ENCODE measurements at places on chromosomes 11 and 22.

DNA sequence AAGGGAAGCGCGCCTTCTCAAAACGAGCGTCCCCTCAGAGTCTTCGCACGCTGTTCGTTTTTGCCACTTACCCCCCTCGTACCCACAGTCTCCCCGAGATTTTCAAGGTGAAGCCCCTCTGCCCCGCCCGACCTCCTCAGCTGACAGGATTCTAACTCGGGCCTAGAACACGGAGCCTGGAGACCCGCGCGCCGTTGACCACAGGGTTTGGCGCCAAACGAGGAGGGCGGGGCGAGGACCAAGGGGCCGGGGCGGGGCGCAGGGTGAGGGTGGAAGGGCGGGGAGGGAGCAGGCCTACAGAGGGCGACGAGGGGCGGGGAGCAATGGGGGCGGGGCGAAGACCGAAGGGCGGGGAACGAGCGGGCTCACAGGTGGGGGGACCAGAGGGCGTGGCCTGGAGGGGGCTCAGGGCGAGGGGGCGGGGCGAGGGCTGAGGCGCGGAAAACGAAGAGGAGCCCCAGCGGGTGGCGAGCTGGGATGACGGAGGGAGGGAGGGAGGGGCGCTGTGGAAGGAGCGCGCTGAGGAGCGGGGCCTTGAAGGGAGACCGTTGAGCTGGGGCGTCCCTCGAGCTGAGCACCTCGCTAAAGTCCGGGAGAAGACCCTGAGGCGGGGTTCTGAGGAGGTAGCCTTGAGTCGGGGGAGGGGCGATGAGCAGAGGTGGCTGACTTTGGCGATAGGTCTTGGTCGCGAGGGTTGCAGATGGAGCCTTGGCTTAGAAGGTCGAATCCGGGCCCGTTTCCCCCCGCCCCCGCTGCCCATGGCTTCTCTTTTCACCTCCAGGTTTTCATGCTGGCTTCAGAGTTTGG, at the start of gene DMC1:
TSS of gene DMC1 (minus strand) at position 212 of the 807 bp plus-strand sequence. CDS start 1,927 bp downstream, outside the sequence.
- peak; percentile 77 for DNase-seq
- no peak within 1 kb of the TSS for H3K27ac ChIP-seq
- peaks cover 10% of the 10 kb centered on the region for H3K4me1 ChIP-seq
- H3K4me3 ChIP-seq = peak within 1 kb of the TSS; percentile 64
- no peaks in the 10 kb centered on the region for H3K36me3 ChIP-seq

- H3K4me1 ChIP-seq = no peaks in the 10 kb centered on the region
- H3K4me3 ChIP-seq = no peak overlapping the region
- H3K36me3 ChIP-seq = no peaks in the 10 kb centered on the region
- no peak overlapping the region for H3K27ac ChIP-seq
Measured at GRCh38 chr11:82996966-82997606, 74.6 kb downstream of the RAB30 start.

- H3K4me3 ChIP-seq = no peak overlapping the region
- peaks cover 20% of the 10 kb centered on the region for H3K4me1 ChIP-seq
- DNase-seq = no peak
Measured at GRCh38 chr22:45197606-45198462, 34.1 kb downstream of the NUP50 start.

DNA sequence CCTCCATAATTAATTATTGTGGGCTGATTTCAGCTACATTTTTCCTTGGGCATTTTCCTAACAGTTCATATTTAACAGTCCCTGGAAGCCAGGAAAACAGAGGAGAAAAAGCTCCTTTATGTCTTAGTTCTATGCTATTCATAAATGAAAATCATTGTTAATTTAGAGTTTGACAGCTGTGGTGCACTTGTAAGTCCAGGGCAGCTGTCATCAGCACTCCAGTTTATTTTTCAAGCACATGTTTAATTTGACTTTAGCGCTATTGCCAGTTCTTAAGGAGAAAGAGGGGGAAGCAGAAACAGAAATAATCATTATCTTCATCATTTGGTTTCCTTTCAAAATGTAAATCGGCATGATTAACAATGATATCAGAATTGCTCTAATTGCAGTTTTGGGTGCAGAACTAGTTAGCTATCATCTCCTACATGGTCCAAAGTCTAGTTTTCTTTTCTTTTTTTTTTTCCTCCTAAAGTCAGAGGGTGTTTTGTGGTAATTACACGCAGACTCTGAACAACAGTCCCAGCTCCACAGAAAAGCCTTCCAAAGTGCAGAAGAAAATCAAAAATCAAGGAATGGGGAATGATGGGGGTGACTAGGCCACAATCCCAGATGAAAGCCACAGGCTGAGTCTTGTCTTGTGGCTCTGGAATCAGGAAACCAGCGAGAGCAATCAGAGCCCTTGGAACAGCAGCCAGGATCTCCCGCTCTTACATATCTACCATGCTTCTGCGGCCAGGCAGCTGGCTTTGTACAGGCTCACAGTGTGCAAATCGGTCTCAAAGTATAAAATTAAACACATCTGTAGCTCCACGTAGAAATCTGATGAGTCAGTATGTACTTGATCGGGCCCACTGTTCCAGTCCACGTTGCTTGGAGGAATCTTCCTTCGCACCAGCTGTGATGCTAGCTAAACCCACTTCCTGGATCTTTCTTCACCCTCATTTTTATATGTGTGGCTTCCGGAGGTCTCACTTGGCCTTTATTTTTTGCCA, 91.9 kb downstream of the SPON1 start:
- H3K36me3 ChIP-seq = no peaks in the 10 kb centered on the region
- H3K27me3 ChIP-seq = no peaks in the 10 kb centered on the region
- H3K27ac ChIP-seq = no peak overlapping the region
- no peaks in the 10 kb centered on the region for H3K4me1 ChIP-seq
- H3K4me3 ChIP-seq = no peak overlapping the region
- DNase-seq = no peak

- H3K27me3 ChIP-seq = no peaks in the 10 kb centered on the region
- H3K27ac ChIP-seq = no peak within 1 kb of the TSS
- DNase-seq = peak; percentile 47
- 0 out of 2 replicates have a peak, but pooled peaks cover 18% of the 10 kb centered on the region for H3K36me3 ChIP-seq
Measured at GRCh38 chr11:60924110-60924905, at the start of gene TMEM132A. TSS of gene TMEM132A (plus strand) at chr11:60924460. CDS start at chr11:60924634, 174 bp downstream.

DNA sequence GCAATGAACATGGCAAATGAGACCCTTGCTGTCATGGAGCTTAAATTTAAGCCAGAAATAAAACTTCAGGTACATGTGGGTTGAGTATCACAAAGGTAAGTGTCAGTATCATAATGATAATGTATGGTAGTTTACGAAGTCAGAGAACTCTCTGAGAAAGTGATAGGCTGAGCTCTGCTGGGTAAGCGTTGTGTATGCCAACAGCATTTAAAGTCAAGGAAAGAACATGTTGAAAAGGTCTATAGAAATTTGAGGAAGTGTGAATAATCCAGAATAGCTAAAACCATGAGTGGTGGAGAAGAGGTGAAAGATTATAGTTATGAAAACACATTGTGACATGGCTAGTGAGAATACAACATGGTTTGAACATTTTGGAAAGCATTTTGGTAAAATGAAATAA, 17.4 kb upstream of the CTSC start:
- no peaks in the 10 kb centered on the region for H3K27me3 ChIP-seq
- no peak overlapping the region for H3K27ac ChIP-seq
- no peak for DNase-seq
- no peak overlapping the region for H3K4me3 ChIP-seq
- H3K36me3 ChIP-seq = no peaks in the 10 kb centered on the region

GRCh38 chr11:114713756-114714155, 35.4 kb downstream of the NXPE2 start:
- no peaks in the 10 kb centered on the region for H3K27me3 ChIP-seq
- H3K4me1 ChIP-seq = no peaks in the 10 kb centered on the region
- no peak for DNase-seq
- H3K4me3 ChIP-seq = no peak overlapping the region
- no peak overlapping the region for H3K27ac ChIP-seq

- H3K27me3 ChIP-seq = peaks cover 37% of the 10 kb centered on the region
- H3K36me3 ChIP-seq = no peaks in the 10 kb centered on the region
- no peak overlapping the region for H3K4me3 ChIP-seq
Measured at GRCh38 chr11:116082256-116082655, 578.0 kb upstream of the CADM1 start.

DNA sequence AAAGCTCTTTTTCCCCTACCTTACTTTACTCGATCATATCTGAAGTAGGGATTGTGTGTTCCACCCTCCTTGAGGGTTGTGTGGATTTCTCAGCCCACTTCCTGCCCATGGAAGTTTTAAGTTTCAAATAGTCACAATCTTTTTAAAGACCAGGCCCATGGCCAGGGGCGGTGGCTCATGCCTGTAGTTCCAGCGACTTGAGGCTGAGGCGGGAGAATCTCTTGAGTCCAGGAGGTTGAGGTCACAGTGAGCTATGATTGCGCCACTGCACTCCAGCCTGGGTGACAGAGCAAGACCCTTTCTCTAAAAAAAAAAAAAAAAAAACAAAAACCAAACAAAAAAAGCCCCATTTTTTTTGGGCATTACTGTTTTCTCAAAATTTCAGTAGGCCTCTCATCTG, 36.3 kb upstream of the LRRC10B start:
- no peak overlapping the region for H3K27ac ChIP-seq
- no peaks in the 10 kb centered on the region for H3K4me1 ChIP-seq
- DNase-seq = no peak
- H3K27me3 ChIP-seq = no peaks in the 10 kb centered on the region
- H3K36me3 ChIP-seq = no peaks in the 10 kb centered on the region

- H3K27me3 ChIP-seq = no peaks in the 10 kb centered on the region
- DNase-seq = no peak
- no peak overlapping the region for H3K4me3 ChIP-seq
- H3K4me1 ChIP-seq = peaks cover 6% of the 10 kb centered on the region
Measured at GRCh38 chr11:100581318-100581717, 105.8 kb upstream of the ARHGAP42 start.

GRCh38 chr11:14783788-14784187, 108.2 kb downstream of the CYP2R1 start:
- no peak overlapping the region for H3K4me3 ChIP-seq
- no peaks in the 10 kb centered on the region for H3K4me1 ChIP-seq
- no peaks in the 10 kb centered on the region for H3K36me3 ChIP-seq
- no peaks in the 10 kb centered on the region for H3K27me3 ChIP-seq

GRCh38 chr11:30458541-30458940, 127.6 kb downstream of the MPPED2 start:
- H3K4me3 ChIP-seq = no peak overlapping the region
- no peaks in the 10 kb centered on the region for H3K36me3 ChIP-seq
- no peaks in the 10 kb centered on the region for H3K4me1 ChIP-seq
- no peak for DNase-seq

DNA sequence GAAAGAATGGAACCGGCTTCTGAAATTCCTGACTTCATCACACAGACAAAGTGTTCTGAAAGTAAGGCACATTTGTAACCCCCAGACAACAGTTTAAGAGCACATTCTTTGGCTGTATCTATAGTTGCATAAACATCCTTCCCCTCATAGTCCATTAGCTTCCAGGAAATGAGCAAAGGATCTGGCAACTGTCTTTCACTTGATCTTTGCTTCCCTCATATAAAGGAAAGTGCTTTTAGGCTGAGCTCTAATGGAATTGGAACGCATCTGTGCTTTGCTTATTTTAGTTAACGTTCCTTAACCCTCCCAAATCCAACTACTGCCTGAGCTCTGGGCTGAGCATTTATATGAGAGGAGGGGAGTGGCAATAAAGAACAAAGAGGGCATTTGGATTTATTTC, 76.9 kb upstream of the API5 start:
- H3K4me3 ChIP-seq = no peak overlapping the region
- H3K36me3 ChIP-seq = no peaks in the 10 kb centered on the region
- DNase-seq = no peak
- no peaks in the 10 kb centered on the region for H3K4me1 ChIP-seq
- no peak overlapping the region for H3K27ac ChIP-seq

DNA sequence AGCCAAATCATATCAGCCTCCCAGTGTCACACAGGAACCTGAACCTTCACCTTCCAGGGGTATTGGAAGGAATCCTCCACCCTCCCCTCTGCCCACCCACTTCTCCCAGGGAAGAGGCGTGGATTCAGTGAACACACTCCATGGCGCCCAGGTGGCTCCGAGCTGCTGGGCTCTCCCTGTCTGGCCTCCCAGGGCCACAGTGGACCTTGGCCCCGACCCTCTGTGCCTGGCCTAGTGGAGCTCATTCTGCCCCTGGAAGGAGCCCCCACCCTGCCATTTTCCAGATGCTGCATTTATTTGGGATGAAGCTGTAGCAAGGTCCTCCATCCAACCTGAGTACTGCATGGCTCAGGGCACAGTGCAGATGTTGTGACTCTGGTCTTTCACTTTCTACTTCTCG, 1340.1 kb downstream of the TBC1D22A start:
- H3K27ac ChIP-seq = no peak overlapping the region
- H3K4me1 ChIP-seq = no peaks in the 10 kb centered on the region
- no peak overlapping the region for H3K4me3 ChIP-seq
- H3K27me3 ChIP-seq = peaks cover 99% of the 10 kb centered on the region

DNA sequence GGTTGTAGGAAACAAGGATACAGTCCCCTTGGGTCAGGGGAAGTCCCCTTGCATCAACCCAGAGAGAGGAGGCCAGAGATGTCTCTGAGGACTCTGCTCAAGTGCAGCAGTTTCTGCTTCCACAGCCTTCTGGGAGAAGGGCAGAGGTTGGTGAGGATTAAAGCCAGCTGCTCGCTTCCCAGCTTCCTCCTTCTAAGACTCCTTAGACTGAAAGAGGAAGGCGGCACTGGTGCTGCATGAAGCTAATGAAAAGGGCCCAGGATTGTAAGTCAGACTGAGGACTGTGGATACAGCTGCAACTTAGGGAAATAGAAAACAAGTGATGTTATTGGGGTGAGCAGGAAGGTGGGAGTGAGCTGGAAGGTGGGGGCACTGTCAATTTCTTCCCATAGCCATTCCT, at the start of gene OR52K1:
TSS of gene OR52K1 (plus strand) at position 202 of the 400 bp plus-strand sequence. CDS start 6,255 bp downstream, outside the sequence.
- no peak for DNase-seq
- no peaks in the 10 kb centered on the region for H3K27me3 ChIP-seq
- no peaks in the 10 kb centered on the region for H3K36me3 ChIP-seq
- no peak within 1 kb of the TSS for H3K4me3 ChIP-seq
- peaks cover 4% of the 10 kb centered on the region for H3K4me1 ChIP-seq

DNA sequence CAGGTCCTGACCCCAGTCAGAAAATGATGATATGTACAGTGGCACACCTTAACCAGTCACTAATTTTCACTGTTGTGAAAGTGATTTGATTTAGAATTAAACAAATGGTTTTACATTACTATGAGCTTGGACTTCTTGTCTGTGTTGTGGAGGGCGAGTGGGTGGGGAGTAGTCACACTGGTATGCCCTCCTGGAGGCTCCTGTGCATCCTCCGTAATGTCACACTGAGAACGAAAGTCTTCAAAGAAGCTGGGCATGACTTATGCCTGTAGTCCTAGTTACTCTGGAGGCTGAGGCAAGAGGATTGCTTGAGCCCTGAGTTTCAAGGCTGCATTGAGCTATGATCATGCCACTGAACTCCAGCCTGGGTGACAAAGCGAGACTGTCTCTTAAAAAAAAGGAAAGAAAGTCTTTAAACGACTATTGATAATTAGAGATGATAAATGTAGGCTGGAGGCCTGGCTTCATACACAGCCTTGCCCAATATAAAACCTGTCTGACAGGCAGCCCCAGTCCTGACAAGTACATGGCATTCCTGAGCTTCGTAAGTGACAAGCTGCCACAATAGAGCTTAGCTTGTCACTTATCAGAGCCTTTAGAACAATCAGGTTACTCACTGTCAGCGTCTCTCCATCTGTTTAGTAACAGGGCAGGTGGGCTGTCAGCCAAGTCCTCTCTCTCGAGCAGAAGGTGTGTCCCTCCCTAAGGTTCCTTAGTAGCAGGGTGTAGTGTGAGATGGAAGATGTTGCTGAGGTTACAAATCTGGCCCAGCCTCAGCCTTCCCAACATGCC, 5.0 kb upstream of the LIMK2 start:
- peak; percentile 99 for DNase-seq
- H3K4me1 ChIP-seq = peaks cover 23% of the 10 kb centered on the region
- no peaks in the 10 kb centered on the region for H3K27me3 ChIP-seq
- H3K4me3 ChIP-seq = no peak overlapping the region
- H3K27ac ChIP-seq = peak overlapping the region; percentile 31

Data from PC-9 (cell line).